MG63 (cell line): ENCODE measurements at places on chromosomes 3 and 15. TPM values are rescaled to one million over a fixed set of nuclear protein-coding genes. Genes with fewer than 3 reads are reported as not detected.

CHRNA3 gene
- total RNA-seq, result not detected in 2 replicates

SLC22A14 gene
- 0.69 TPM in 1 of 2 replicates, not detected in the other for total RNA-seq

C3orf85 gene
- total RNA-seq, result not detected in 2 replicates

CYP1A2 gene
- 0.23 TPM in 1 of 2 replicates, not detected in the other for total RNA-seq

IL5RA gene
- total RNA-seq, result not detected in 2 replicates

- DNase-seq, result no peak
Measured at GRCh38 chr15:61295239-61295638, 66.1 kb upstream of the RORA start.

DNA sequence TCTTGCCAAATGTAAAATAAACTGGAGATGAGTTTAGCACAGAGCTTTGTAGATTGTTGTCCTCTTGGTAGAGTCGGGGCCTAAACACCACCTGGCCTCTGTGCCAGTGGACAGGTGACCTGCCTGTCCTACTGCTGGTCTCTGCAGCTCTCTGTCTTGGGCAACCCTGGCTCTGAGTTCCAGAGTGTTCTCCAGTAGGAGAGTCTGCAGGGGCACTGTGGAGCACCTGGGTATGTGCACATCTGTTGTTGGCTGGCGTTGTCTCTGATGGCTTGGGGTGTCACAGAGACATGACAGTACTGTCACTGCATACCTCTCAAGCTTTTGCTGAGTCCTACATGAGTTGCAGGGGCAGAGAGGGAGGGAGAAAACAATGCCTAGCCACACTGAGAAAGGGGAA, 112.6 kb downstream of the IGF1R start:
- DNase-seq, result no peak

- DNase-seq, result no peak
Measured at GRCh38 chr3:170632780-170633179, 46.9 kb upstream of the SLC7A14 start.

DNA sequence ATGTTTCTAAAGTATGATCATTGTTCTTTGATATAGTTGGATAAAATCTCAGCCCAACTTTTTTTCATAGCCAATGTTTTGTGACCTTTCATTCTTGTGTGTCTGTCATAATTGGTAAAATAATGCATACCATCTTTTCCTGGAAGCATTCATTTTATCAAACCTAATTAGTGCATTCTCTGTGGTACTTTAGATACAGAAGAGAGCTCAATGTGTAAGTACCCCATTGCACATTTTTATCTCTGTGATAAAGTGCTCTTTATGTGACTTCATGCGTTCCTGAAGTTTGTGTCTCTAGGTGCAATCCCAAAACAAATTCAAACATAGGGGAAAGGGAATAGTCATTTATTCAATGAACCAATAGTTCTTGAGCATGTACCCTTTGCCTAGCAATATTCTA, 628.5 kb downstream of the GBE1 start:
- DNase-seq, result no peak

GRCh38 chr15:31306426-31307269, 20.0 kb upstream of the KLF13 start:
- DNase-seq, result no peak

DNA sequence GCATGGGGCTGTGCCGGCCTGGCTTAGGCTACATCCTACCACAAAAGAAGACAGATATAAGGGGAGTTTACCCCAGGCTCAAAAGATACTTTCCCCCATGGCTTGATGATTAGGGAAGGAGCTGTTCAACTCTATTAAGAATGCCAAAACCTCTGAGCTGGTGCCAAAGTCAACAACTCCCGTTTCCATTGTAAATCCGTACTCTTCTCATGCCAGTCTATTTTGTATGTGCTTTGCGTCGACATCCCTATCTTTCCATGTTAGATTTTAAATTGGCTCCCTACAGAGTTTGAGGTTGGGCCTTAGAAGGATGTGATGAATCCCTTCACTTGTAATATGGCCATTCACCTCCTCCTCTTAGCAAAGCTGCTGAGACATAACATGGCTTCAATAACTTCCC, 46.9 kb downstream of the RLBP1 start:
- no peak for DNase-seq

- DNase-seq, result no peak
Measured at GRCh38 chr15:88748081-88748480, 55.2 kb upstream of the ACAN start.

- no peak for DNase-seq
Measured at GRCh38 chr3:36903119-36903882, 41.6 kb downstream of the TRANK1 start.

- no peak for DNase-seq
Measured at GRCh38 chr15:59096429-59096828, 8.5 kb upstream of the CCNB2 start.

DNA sequence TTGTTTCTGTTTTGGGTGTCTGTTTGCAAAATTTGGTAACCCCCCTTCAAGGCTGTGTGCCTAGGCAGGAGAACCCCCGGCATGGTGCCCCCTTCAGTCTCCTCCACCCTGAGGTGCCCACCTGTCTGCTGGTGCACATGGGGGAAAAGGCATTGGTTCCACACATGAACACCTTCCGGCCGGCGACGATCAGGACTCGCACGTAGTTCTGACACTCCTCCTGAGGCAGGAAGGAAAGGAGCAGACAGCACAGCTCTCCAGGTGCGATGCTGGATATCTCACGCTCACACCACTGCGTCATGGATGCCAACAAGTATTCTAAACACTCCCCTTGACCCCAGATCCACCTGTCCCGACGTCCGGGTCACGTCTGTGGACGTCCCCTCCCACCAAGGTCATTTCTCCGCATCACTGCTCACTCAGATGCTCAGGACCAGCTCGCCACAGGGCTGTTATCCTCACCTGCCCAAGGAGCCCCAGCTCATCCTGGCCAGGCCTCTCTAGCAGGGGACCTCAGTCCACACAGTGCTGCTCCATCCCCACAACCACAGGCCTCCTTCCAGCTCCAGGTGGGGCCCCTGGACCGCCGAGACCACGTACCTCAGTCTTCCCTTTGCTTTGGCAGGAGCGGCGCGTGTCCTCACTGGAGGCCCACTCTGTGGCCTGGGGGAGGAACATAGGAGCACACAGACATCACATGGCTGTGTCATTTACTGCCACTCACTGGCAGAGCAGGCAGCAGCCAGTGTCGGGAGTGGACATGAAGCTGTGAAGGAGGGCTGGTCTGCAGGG, 99.0 kb downstream of the SEMA5B start:
- DNase-seq, result no peak

- DNase-seq, result no peak
Measured at GRCh38 chr15:62066663-62067447, at the start of gene C2CD4A. Gene C2CD4A, plus strand, starts transcription at chr15:62066977. Its CDS starts 637 bp downstream, at chr15:62067614.

DNA sequence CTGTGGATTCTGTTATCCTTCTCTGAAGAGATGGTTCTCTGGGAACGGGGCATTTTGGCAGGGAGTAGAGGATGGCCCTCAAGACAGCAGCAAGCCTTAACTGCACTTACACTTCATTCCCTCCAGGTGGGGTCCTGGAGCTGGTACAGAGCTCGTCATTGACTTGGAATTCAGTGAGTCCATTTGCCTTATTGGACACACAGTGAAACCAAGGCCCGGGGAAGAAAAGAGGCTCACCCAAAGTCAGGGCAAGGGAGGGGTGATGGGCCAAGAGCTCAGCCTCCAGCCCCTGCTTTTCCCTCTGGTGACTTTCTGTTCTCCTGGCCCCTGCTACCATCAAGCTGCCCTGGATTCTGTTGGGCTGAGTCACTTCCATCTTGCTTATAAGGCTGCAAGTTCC, 125.6 kb downstream of the ETFA start:
- peak; percentile 82 for DNase-seq

DNA sequence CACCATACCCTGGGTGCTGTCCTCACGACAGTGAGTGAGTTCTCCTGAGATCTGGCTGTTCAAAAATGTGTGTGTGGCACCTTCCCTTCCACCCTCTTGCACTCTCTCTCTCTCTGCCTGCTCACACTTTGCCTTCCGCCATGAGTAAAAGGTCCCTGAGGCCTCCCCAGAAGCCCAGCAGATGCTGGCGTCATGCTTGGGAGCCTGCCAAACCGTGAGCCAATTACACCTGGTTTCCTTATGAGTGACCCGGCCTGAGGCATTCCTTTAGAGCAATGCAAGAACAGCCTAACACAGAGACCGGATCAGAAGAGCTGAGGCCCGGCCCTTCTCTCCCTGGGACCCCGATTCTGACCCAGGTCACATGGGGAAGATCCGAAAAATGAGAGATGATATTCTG, 15.4 kb downstream of the TMEM44 start:
- peak; percentile 35 for DNase-seq

DNA sequence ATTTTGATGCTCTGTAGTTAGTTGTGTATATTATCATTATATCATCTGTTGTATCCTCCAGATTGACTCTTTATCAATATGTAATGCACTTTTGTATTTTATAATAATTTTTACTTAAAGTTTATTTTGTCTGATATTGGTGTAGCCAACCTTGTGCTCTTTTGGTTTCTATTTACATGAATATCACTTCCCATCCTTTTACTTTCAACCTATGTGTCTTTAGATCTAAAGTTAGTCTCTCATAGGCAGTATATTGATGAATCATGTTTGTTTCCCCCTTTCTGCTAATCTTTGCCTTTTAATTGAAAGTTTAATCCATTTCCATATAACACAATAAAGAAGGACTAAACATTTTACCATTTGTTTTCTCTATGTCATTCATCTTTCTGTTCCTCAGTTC, 28.1 kb upstream of the CD200R1L start:
- DNase-seq, result no peak

DNA sequence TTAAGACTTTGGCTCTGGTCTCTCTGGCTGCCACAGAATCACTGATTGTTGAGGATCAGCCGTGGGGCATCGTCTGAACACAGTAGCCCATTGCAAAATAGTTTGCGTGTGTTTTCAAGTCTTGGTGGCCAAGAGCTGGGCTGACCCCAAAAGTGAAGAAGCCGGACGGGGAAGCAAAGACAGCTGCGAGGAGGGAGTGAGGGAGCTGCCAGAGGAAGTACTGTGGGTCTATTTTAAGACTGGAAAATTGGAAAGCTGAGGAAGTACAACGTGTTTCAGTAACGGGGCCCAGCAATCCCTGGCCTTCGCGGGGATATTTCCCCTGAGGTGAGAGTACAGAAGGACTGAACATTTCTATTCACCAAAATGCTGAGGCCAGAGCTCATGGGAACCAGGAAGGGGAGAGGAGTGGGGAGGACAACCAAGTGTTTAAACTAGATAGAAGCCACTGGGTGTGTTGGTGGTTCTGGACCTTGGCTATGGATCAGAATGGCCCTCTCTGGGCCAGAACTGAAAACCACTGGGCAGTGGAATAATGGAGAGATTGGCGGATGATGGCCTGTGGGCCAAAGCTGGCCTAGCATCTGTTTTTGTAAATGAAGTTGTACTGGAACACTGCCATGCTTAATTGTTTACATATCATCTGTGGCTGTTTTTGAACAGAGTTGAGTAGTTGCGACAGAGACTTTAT, 34.1 kb upstream of the LIMD1 start:
- no peak for DNase-seq

DNA sequence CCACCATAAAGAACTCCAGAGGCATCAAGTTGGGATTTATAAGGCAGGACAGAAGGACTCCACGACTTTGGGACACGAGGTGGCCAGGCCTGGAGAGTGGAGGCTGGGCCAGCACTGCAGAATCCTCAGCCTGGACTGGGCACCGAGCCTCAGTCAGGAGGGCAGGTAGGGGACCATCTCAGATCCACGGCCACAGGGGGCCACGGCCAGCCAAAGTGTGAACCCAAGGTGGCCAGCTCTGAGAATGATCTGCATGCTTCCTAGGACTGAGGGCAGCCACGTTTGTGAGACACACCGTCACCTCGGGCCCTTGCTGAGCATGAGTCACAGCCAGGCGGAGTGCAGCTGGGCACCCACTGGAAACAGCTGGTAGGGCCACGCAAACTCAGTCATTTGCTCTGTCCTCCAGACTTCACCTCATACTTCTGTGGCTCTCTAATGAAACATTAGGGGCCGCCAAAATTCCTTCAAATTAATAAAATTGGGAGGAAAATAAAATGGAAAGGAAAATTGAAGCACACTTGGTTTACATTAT, 65.8 kb downstream of the CTNNB1 start:
- peak; percentile 38 for DNase-seq

GRCh38 chr3:29072611-29073010, 208.3 kb upstream of the RBMS3 start:
- no peak for DNase-seq

DNA sequence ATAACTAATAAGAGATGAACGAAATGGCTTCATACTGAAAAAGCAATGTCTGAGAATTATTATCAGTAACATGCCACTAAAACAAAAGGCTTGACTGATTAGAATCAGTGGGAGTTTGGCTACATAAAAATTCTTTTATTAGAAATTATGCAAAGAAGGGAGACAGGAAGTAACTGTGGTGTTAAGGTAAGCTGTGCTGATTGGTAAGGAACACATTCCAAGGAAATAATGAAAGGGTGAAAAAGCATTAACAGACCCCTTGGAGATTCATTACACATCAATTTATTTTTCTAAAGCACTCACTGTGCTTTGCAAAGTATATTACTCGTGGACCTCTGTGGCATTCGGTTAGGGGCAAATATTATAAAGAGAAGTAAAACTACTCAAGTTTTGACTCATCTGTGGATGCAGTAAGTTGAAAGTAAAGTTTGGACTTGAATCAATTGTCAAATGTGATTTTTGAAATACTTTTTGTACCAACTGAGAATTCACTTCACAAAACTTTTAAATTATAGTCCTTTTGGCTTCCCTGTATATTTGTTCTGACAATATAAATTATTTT, 176.1 kb upstream of the ZPLD1 start:
- DNase-seq, result no peak

- no peak for DNase-seq
Measured at GRCh38 chr3:25678581-25678980, 13.9 kb upstream of the TOP2B start.

DNA sequence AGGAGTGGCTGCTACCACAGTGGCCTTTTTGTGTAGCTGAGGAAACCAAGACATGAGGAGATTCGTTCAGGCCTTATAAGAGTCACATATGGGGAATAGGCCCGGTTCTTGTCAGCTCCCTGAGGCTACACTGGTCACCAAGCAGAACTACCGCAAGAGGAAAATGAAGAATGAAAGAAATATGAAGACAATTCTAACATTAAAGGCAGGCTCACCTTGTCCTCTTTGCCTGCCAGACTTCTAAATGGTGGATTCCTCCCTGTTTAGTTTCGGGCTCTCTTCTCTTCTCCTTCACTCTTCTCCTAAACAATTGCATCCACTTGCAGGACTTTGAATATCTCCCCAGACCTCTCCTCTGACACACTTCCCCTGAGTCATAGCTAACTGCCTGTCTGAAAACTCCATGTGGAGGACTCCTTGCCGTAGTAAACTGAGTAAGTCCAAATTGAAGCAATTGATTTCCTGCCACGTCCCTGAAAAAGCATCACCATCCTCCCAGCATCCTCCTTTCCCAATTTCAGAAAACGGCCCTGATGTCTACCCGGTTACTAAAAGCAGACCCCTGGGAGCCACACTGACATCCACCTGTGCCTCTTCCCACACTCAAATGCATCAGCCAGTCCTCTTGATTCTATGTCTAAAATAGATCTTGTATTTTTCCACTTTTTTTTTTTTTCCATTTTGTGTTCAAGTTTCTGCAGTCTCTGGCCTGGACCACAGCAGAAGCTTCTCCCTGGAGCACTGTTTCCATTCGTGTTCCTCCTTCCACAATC, 30.3 kb upstream of the VEPH1 start:
- no peak for DNase-seq

- DNase-seq, result peak; percentile 96
Measured at GRCh38 chr15:89828281-89829145, 13.9 kb upstream of the ANPEP start.

GRCh38 chr15:64942356-64942755, 30.7 kb downstream of the ANKDD1A start:
- no peak for DNase-seq
